Suprapubic skin (tissue), 4 donors: ENCODE measurements at places on chromosomes 3 and 15.

DNA sequence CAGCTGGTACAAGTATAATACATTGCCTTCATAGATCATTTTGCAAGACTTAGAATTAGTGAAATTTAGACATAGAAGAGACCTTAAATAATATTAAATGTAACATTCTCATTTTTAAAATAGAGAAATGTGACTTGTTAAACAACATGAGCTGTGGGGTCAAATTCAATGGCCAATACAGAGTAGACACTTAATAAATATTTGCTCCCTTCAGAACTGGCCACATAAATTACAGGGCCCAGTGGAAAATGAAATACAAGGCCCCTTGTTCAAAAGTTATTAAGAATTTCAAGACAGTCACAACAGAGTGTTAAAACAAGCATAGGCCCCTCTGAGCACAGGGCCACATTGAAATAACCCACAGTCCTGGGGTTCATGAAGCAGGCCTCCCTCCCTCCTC is 58.1 kb upstream of the PHLDB2 start:
- DNase-seq = no peak

- no peak for DNase-seq
These were observed 42.5 kb downstream of the TAMM41 start for GRCh38 chr3:11803977-11804892.

- DNase-seq = no peak
These were observed 38.7 kb downstream of the C2CD4B start for GRCh38 chr15:62126364-62126763.

DNA sequence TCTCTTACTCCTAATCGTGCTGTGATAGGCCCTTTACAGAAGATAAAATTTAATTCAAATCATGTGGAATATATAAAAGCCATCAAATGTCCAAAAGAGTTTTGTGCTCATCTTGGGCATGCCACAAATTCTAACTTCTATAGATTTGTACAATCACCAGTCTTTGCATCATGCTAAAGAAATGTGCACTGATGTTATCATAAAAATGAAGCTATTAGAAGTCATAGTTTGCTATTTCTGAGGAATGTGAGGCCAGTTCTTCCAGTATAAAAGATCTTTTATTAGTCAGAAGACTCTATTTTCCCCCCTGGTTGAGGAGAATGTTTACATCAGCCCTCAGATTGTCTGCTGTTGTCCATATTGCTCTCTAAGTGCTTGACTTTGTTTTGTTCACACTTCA is 2.1 kb upstream of the ANXA2 start:
- no peak for DNase-seq

GRCh38 chr3:28326458-28326926 is 22.0 kb upstream of the ZCWPW2 start:
- DNase-seq = no peak

- no peak for DNase-seq
These were observed 686 bp downstream of the MYRIP start for GRCh38 chr3:39809995-39810595.

DNA sequence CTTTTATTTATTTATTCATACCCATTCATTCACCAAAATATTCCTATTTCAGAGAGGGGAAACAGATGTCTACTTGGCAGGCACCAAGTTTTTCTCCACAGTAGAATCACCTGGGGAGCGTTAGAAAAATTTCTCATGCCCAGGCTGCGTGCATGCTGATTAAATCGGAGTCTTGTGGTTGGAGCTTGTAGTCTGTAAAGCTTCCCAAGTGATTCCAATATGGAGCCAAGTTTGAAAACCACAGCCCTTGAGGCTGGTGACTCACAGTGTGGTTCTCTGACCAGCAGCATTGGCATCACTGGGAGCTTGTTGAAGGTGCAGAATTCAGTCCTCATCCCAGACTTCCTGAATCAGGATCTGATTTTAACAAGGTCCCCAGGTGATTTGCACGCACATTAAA is 49.7 kb downstream of the PDHB start:
- no peak for DNase-seq

- DNase-seq = no peak
These were observed 55.8 kb downstream of the ADCY5 start for GRCh38 chr3:123392871-123393620.

GRCh38 chr3:45109771-45110508 is 36.2 kb downstream of the CDCP1 start:
- no peak for DNase-seq

GRCh38 chr3:197417911-197418618 is 119.7 kb upstream of the DLG1 start:
- no peak for DNase-seq

DNA sequence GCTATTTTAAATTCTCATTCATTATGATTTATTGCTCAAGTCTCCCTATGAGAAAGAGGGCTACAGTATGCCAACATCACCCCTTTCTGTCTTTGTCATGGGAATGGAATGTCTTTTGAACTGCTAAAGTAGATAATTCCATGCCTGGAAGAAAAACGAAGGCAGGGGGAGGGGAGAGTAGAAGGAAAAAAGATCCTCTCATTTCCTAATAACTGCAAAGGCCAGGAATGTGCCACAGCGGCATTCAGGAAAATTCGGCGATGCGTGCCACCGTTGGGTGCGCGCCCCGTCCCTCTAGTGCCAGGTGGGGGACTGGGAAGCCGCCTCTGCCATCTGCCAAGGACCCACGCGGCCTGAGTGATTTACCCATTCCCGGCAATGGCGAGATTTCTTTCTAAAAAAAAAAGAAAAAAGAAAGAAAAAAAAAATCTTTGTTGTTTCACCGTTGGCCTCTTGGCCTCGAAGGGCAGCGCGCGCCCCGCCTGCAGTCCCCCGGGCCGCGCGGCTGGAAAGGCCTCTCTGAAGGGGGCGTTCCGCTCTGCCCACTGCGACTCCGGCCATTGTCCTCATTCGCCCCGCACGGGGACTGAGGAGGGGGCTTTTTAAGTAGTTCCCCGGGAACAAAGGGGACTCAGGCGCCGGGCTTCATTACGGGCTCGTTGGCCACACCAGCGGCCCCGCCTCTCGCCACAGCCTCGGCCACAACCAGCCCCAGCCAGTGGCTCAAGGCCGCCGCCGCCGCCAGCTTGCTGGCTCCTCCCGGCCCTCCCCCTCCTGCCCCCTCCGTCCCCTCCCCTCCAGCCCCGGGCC is 54.5 kb downstream of the CPN2 start:
- peak; percentile 63 for DNase-seq

GRCh38 chr3:39548282-39548681 is 80.8 kb downstream of the MOBP start:
- DNase-seq = no peak

DNA sequence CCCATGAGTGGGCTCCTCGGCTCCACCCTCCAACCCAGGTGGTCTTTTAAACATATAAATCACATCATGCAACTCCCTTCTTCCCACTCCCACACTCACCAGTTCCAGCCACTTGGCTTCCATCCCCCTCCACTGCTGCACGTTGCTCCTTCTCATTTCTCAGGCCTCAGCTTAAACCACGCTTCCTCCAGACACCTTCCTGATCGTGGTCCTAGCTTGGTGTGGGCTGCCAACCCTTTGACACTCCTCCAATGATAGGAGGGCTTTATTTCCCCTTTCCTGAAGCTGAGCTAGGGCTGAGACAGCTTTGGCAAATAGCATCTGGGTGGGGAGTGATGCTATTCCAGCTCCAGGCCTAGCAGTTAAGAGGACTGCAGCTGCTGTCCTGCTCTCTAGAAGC is 130.1 kb downstream of the SRGAP3 start:
- DNase-seq = no peak

DNA sequence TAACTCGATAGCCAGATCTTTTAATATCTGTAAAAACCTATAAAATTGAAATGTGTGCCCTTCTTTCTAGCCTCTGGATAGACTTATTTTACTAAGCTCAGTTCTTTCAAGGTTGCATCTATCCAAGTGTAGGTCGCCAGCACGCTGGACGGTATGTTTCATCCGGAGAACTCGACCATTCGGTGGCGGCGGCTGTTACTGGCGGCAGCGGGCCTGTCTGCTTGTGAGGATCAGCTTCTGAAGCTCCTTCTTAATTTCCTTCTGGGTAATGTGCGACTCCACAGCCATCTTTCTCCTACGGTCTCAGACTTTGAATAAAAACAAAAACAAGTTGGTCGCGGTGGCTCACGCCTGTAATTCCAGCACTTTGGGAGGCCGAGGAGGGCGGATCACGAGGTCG is 4.1 kb downstream of the PP2D1 start:
- DNase-seq = no peak

GRCh38 chr3:112007633-112008032 is 8.9 kb downstream of the TAGLN3 start:
- DNase-seq = no peak

GRCh38 chr3:174202561-174202960 is 656.6 kb upstream of the NAALADL2 start:
- no peak for DNase-seq

DNA sequence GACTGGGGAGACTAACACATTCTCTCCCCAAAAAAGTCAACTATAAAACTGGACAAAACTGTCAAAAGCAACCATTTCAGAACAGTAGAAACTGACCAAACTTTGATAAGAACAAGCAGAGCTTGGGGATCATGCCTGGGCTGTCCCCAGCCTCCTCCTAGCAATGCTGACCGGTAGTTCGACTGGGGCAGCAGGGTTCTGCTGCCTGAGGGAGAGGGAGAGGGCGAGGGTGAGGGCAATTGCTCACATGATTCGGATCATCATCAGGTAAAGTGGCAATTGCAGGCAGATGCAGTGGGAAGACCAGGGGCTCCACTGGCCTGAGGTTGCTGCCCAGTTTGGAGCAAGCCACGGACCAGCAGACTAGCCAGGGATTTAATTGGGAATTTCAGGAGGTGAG is 88.6 kb downstream of the OSBPL10 start:
- DNase-seq = no peak

DNA sequence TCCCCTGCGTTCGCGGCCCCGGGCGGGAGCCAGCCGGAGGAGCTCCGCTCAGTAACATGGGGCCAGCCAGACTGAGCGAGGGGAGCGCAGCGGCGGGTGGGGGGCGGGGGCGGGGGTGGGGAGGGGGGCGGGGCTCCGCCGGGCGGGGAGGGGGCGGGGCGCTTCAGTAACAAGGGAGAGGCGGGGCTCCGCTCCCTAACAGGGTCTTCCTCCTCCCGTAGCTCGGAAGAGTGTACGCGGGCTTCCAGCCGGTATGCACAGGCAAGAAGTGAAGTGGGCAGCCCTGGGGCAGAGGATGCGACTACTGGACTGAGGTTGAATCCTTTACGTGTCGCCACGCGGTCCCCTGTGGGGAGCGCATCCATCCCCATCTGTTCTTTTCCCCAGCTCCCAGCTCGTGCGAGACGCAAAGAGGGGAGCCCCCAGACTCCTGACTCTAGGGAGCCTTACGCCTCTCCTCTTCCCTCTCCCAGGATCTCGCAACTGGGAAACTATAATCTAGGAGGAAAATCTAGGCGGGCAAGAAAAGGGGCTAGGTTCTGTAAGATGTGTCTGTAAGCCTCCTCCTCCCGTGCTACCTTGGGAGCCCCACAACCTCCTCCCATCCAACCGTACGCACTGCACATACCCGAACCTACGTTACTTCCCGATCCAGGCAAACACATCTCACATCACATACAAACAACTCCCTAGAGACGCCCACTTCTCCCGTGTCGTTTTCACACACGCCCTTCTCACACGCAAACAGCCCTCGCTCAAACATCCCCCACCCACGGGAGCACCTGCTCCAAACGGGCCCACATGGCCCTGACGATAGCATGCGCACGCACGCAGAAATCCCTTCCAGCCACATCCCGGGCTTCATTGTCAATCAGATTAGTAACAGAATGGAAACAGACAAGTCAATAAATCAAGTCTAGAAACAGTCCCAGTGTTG is at the start of gene SHF:
TSS of gene SHF (minus strand) at position 73 of the 937 bp plus-strand sequence. CDS start at position 58, 15 bp downstream.
- DNase-seq = peak; percentile 82

DNA sequence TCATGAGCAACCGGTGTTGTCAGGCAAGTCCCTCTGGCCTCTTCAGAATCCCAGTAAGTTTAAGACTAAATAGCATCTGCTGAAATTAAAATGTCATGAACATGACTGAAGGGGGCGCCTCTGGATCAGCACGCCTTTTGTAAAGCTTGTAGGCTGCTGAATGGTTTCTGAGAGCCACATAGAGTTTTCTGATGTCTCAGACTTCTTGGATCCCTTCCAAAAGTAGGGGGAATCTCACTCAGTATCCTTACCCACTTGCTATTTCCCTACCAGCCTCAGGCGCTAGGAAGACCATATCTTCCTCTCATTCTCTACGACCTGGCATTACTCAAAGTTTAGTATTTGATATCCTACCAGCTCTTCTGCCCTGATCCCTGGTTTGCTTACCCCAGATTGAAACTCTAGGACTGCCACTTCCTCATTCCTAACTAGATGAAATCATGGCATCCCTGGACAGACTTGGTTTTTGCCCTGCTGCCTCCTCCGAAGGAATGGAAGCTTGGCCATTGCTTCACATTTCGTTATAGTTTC is 62.7 kb upstream of the CD47 start:
- DNase-seq = no peak

GRCh38 chr3:170585008-170585936 is 603 bp downstream of the SLC7A14 start:
- DNase-seq = no peak

- DNase-seq = no peak
These were observed 62.0 kb upstream of the LEKR1 start for GRCh38 chr3:156763931-156764720.

GRCh38 chr3:120561251-120562045 is 34.7 kb upstream of the NDUFB4 start:
- peak; percentile 80 for DNase-seq

DNA sequence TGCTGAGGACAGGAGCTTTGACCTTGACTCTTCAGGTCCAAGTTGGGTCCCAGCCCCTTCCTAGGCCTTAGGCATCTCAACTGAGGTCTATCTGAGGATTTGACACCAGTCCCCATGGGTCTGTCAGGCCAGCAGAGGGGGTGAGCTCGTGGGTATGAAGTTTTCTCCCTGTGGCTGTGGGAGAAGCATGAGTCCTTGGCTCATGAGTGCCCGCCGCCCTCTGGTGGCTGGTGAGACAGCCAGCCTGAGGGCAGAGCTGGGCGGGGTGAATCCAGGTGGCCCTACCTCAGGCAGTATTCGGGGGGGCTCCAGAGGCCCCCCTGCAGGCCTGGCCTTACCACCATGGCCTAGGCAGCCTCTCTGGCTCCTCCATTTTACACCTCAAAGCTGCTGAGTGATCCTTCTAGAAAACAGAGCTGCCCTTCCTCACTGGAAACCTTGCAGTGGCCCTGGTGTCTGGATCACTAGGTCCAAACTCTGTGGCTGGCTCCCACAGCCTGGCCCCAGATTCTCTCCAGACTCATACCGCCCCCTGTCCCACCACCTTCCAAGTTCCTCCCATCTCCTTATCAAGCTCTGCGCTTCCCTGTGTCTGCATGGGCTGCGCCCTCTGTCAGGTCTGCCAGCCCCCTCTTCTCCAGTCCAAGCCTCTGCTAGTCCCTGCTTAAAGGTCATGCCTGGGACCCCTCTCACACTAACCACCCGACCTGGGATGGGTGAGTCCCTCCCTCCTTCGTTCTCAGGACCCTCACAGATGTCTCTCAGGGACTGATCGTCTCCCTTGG is 16.1 kb downstream of the SH2D7 start:
- DNase-seq = peak; percentile 89

DNA sequence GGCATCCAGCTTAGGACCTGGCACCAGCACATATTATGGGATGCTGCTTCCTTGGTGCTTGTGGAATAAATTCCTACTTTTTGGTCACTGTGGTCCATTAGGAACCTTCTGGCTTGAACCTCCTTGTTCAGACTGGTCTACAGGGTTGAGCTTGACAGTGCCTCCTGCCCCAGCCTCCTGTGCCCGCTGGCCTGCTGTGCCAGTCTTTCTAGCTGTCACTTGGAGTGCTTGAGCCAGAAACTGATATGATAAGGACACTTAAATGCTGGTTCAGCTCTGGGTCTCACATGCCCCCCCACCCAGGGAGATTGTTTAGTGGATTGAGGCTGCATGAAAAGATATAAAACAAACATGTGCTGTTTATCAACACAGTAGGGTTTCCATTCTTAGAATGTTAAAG is 147.8 kb downstream of the SLCO3A1 start:
- DNase-seq = no peak

GRCh38 chr15:59283717-59284391 is 77.2 kb downstream of the LDHAL6B start:
- DNase-seq = no peak
